ENCODE measurements at places on chromosomes 13 and 19. TPM values are rescaled to one million over a fixed set of nuclear protein-coding genes. Genes with fewer than 3 reads are reported as not detected.

- DNase-seq, result no peak
- no peaks in the 10 kb centered on the region for H3K27me3 ChIP-seq
- no peak overlapping the region for H3K27ac ChIP-seq
- H3K36me3 ChIP-seq, result peaks cover 3% of the 10 kb centered on the region
- no peak overlapping the region for H3K4me3 ChIP-seq
- H3K4me1 ChIP-seq, result peaks cover 8% of the 10 kb centered on the region
These were observed 9.4 kb upstream of the DCUN1D2 start for GRCh38 chr13:113499936-113500335.

DNA sequence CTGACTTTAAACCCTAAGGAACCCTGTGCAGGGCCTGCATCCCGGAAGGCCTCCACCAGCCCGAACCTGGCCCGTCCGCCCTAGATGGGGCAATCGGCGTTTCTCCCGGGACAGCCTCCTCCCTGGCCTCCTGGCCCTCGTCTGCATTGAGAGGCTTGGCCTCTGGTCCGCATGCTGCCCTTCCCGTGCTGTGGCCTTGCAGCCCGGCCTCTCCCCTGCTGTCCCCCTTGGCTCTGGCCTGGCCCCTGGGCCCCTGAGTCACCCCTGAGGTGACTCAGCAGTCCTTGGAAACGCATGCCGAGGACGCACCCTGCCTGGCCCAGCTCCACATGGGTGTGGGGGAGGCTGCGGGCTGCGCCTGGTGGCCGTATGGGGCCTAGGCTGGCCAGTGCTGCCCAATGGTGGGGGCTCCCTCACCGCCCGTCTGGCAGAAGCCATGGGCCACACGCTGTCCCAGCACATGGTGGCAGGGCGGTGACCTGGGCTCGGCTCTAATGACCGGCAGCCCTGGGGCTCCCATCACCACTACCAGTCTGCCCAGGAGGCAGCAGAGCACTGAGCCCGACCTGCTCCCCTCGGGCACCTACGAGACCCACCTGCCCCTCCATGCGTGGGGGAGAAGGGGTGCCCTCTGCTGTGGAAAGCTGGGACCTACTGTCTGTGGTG is 25.7 kb downstream of the SH3GL1 start:
- no peak for DNase-seq
- H3K4me3 ChIP-seq, result no peak overlapping the region
- H3K4me1 ChIP-seq, result peaks cover 100% of the 10 kb centered on the region
- peaks cover 10% of the 10 kb centered on the region for H3K36me3 ChIP-seq
- no peaks in the 10 kb centered on the region for H3K27me3 ChIP-seq

DNA sequence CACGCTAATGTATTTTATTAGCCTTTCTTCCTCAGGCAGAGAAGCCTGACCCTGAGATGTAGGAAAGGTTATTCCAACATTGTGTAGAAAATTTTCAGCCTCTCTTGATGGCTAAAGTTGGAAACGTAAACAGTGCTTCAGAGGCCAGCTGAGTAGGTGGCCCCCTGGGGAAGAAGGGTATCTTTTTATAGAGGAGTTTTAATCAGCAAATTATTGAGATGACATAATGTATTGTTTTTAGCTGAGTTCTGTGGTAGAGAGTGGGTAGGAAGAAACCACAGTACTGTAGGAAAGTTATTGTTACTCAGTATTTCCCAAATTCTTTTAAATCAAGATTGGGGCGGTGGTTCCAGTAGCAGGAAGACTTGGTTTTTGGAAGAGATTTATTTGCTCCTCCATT is 268.8 kb downstream of the DLEU7 start:
- H3K4me1 ChIP-seq, result no peaks in the 10 kb centered on the region
- H3K27ac ChIP-seq, result no peak overlapping the region
- no peaks in the 10 kb centered on the region for H3K27me3 ChIP-seq
- no peak overlapping the region for H3K4me3 ChIP-seq
- H3K36me3 ChIP-seq, result no peaks in the 10 kb centered on the region
- DNase-seq, result no peak

ELSPBP1 gene
- not detected for total RNA-seq

KIR2DL3 gene
- 1.1 TPM for total RNA-seq

- H3K4me3 ChIP-seq, result no peak overlapping the region
- H3K27ac ChIP-seq, result no peak overlapping the region
- DNase-seq, result no peak
- H3K36me3 ChIP-seq, result no peaks in the 10 kb centered on the region
These were observed 20.5 kb upstream of the SLC15A1 start for GRCh38 chr13:98772794-98773452.

GRCh38 chr19:6071875-6072274 is 38.4 kb downstream of the RFX2 start:
- H3K27ac ChIP-seq, result no peak overlapping the region
- H3K36me3 ChIP-seq, result no peaks in the 10 kb centered on the region
- H3K4me3 ChIP-seq, result no peak overlapping the region
- DNase-seq, result no peak
- H3K27me3 ChIP-seq, result no peaks in the 10 kb centered on the region
- peaks cover 18% of the 10 kb centered on the region for H3K4me1 ChIP-seq

GRCh38 chr19:39906283-39906682 is 28.2 kb downstream of the FCGBP start:
- H3K27ac ChIP-seq, result no peak overlapping the region
- peaks cover 5% of the 10 kb centered on the region for H3K4me1 ChIP-seq
- no peaks in the 10 kb centered on the region for H3K36me3 ChIP-seq
- no peaks in the 10 kb centered on the region for H3K27me3 ChIP-seq

DNA sequence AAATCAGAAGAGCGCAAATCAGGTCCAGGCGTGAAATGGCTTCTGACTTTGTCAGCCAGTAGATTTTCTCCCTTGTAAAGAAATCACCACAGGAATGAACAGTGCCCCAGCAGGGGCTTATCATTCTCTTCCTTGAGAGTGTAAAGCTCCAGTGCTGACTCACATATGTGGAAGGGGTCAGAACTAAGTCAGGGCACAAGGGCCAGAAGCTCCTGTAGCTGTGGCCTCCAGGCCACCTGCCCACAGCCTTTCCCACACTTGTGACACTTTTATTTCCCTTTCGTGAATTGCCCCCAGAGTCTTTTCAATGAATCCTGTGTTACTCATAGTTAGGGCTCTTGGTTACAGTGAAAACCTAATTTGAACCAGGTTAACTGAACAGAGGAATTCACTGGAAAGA is 99.6 kb downstream of the SUCLA2 start:
- H3K36me3 ChIP-seq, result no peaks in the 10 kb centered on the region
- H3K4me1 ChIP-seq, result no peaks in the 10 kb centered on the region
- H3K27me3 ChIP-seq, result no peaks in the 10 kb centered on the region
- no peak for DNase-seq
- no peak overlapping the region for H3K27ac ChIP-seq

GRCh38 chr19:48975947-48976847 is 11.1 kb downstream of the FTL start:
- H3K4me1 ChIP-seq, result no peaks in the 10 kb centered on the region
- no peaks in the 10 kb centered on the region for H3K27me3 ChIP-seq
- DNase-seq, result no peak
- H3K27ac ChIP-seq, result no peak overlapping the region
- peaks cover 69% of the 10 kb centered on the region for H3K36me3 ChIP-seq

GRCh38 chr19:39676004-39676403 is 20.3 kb downstream of the LGALS16 start:
- no peaks in the 10 kb centered on the region for H3K4me1 ChIP-seq
- H3K36me3 ChIP-seq, result no peaks in the 10 kb centered on the region
- no peak overlapping the region for H3K27ac ChIP-seq
- H3K4me3 ChIP-seq, result no peak overlapping the region

DNA sequence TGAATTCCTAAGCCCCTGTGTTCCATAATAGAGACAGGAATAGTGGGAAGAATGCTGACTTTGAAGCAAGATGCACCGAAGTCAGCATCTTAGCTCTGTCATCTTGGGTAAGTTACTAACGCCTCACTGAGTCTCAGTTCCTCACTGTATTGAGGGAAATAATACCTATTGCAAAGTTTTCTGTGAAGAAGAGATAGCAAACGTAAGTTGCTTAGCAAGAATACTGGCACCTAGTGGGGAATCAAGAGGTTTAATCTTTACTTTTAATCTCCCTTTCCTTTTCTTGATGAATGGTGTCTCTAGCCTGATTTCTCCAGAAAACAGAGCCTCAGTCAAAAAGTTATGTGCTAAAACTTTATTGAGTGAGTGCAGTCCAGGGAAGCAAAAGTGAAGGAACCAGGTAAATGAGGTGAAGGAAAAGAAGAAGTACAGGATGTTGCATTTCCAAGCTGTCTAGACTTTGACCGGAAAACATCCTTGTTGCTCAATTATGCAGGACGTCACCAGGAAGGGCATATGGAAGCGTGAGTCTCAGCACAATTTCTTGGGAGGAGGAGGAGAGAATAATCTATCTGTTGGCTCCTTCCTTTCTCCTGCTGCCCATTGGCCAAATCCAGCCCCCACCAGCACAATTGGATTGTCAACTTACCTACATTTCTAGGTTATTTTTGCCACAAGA is 210.0 kb downstream of the B3GLCT start:
- H3K4me1 ChIP-seq, result no peaks in the 10 kb centered on the region
- H3K36me3 ChIP-seq, result no peaks in the 10 kb centered on the region
- no peaks in the 10 kb centered on the region for H3K27me3 ChIP-seq
- DNase-seq, result no peak
- no peak overlapping the region for H3K27ac ChIP-seq

DNA sequence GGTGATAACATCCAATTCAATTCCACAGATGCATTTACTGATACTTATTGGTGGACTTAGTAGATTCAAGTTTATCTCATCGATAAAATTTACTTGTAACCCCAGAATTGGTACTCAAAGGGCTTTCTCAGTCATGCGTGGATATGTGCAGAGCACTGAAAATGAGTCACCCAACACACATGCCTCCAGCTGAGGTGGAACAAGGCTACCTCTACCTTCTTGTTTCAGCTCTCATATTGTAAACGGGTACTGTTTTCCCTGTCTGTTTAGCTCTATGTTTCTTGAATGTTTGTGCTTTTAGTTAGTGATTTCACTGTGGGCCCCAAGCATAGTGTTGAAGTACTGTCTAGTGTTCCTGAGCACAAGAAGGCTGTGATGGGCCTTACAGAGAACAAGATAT is 1.5 kb downstream of the LRRC63 start:
- no peak for DNase-seq
- H3K27me3 ChIP-seq, result peaks cover 4% of the 10 kb centered on the region
- H3K27ac ChIP-seq, result no peak overlapping the region
- H3K4me1 ChIP-seq, result peaks cover 37% of the 10 kb centered on the region
- H3K36me3 ChIP-seq, result no peaks in the 10 kb centered on the region
- H3K4me3 ChIP-seq, result no peak overlapping the region

S1PR5 gene
- 9.2 TPM for total RNA-seq

DNA sequence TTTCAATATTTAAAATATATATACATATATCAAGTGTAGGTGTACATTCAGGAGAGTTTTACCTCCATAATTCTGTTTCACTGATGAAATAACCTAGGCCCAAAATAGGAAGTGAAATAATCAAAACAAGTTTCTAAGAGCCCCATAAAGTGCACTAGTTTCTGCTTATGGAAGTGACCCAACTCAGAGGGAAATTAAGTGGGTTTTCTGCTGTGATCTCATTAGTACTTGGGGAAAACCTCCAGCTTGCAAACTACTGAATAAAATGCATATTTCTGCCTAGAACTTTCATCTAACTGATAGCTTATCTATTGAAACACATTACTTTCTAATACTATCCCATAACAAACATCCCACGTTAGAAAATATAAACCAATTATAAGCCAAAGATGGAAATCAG is 45.4 kb upstream of the MIR17HG start:
- H3K4me1 ChIP-seq, result no peaks in the 10 kb centered on the region
- DNase-seq, result no peak
- no peaks in the 10 kb centered on the region for H3K36me3 ChIP-seq

DNA sequence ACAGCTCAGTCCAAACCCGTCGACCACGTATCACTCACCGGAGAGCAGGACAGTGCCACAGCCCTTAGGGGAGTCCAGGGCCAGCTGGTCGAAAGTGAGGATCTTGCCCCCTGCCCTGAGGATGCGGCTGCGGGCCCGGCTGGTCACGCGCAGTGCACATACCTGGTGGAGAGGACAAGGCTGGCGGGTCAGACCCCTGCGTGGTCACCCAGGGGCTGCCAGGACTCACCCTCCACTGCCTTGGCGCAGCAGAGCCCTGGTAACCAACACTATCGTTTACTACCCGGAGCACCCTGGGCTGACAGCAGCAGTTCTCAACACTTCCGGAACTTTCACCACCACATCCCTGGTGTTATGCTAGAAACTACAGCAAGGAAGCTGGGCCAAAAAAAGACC is 1.2 kb upstream of the FAM83E start:
- no peaks in the 10 kb centered on the region for H3K27me3 ChIP-seq
- DNase-seq, result peak; percentile 80
- peak overlapping the region; percentile 95 for H3K27ac ChIP-seq
- H3K4me3 ChIP-seq, result no peak overlapping the region

DNA sequence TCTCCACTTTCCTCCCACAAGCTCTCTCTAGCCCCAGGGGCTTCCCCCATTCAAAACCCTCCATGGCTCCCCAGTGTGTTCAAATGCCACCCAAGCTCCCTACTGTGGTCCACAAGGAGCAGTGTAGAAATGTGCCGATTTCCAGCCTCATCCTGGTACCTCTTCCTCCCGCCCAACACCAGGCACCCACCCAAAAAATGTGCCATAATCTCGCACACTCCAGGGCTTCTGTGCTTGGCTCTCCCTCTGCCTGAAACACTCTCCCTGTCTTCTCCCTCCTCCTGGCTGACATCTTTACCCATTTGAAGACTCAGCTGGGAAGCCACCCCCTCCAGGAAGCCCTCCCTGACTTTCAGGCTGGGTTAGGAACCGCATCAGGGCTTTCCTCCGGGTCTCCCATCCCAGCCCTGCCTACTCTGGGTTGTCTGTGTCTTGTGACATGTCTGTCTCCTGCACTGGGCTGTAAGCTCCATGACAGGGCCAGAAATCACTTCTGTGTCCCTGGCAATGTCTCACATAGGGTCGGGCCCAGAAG is 16.6 kb upstream of the MEIS3 start:
- no peaks in the 10 kb centered on the region for H3K36me3 ChIP-seq
- H3K27ac ChIP-seq, result no peak overlapping the region
- H3K4me3 ChIP-seq, result no peak overlapping the region
- H3K27me3 ChIP-seq, result no peaks in the 10 kb centered on the region

DNA sequence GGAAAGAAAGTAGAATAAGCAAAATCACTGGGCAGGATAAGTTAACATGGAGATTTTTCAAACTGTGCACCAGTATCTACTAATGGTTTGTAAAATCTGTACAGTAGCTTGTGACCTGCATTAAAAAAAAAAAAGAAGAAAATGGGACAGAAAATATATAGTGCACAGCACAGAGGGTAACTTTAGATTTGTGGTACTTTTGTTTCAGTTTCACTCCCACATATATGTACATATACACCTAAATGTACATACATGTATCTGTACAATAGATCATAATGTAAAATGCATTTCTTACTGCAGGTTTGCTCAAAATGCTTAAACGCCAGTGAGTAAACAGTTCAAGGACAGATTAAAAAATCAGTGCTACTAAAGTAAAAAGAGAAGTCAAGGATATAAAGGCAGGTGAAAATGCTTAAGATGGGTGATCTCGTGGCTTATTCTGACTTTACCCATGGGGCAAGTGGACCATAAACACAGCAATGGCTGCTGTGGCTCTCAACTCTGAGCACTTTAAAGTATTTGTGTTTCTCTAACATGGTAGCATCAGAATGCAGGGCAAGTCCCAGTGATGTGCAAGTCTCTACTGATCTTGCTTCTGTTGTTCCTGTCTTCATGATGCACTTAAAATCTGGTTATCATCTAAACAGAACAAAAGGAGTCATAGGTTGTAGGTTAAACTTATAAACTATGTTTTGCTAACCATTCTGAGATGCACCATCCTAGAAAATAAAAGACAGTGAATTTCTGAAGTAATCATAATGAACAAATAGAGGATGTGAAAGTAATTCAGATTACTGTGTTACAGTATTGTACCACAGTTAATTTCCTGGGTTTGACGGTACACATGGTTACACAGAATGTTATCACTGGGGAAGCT is 112.3 kb downstream of the MIPEP start:
- H3K27me3 ChIP-seq, result no peaks in the 10 kb centered on the region
- H3K36me3 ChIP-seq, result no peaks in the 10 kb centered on the region
- DNase-seq, result no peak
- no peak overlapping the region for H3K4me3 ChIP-seq
